ENCODE measurements at places on chromosomes 7 and 10. TPM values are rescaled to one million over a fixed set of nuclear protein-coding genes. Genes with fewer than 3 reads are reported as not detected.

Gene PRLHR
- not detected for polyA plus RNA-seq

Gene JAZF1
- polyA plus RNA-seq: 2.1 TPM

Gene PITX3
- polyA plus RNA-seq: not detected

DNA sequence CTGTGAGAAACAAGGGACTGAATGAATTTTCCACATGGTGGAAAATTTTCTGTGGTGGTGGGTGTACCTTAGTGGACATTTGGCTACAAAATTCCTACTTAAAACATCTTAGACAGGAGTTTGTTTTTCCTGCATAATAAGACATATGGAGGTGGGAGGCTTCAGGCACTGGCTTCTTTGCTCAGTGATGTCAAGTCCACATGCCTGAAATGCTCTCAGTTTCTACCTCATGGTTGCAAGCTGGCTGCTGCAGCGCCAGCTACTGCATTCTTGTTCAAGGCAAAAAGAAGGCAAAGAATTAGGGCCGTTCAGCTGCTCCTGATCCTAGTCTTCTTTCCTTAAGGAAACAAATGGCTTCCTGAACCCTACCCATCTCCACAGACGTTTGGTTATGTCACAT, 99.9 kb upstream of the FAM204A start:
- no peak for DNase-seq

DNA sequence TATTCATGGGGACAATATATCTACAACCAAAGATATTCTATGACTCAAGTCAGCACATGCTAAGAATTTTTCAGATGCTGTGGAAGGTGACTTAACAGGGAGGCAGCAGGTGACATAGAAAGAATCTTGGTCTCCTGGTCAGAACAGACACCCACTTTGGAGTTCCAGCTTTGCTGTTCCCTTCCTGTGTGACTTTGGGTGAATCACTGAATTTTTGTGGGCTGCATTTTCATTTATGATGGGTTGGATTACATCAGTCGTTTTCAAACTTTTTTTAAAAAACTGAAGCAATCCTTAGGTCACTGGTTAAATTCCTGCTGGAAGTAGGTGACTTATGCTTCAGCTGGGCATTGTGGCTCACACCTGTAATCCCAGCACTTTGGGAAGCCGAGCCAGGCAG, 24.9 kb downstream of the RGR start:
- no peak for DNase-seq

DNA sequence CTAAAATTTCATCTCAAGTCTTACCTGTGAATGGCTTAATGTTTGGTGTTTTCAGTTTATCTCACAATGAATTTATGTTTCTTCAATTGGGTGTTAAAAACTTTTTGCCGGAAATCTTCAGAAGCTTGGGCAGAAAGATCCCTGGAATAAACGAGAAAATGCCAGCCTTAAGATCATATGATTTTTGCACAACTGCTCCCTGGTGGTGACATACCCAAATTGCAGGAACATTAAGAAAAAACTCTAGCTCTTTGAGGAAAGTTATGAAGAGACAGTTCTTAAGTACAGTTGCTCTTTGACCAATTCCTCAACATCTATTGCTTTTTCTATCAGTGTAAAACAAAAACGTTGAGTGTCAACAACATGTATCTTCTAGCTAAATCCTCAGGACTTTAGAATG, 48.2 kb upstream of the CREB5 start:
- no peak for DNase-seq

- no peak for DNase-seq
Observed at GRCh38 chr7:23121165-23121564, 15.6 kb downstream of the KLHL7 start.

GRCh38 chr10:87523731-87524130, 19.0 kb downstream of the MINPP1 start:
- no peak for DNase-seq

DNA sequence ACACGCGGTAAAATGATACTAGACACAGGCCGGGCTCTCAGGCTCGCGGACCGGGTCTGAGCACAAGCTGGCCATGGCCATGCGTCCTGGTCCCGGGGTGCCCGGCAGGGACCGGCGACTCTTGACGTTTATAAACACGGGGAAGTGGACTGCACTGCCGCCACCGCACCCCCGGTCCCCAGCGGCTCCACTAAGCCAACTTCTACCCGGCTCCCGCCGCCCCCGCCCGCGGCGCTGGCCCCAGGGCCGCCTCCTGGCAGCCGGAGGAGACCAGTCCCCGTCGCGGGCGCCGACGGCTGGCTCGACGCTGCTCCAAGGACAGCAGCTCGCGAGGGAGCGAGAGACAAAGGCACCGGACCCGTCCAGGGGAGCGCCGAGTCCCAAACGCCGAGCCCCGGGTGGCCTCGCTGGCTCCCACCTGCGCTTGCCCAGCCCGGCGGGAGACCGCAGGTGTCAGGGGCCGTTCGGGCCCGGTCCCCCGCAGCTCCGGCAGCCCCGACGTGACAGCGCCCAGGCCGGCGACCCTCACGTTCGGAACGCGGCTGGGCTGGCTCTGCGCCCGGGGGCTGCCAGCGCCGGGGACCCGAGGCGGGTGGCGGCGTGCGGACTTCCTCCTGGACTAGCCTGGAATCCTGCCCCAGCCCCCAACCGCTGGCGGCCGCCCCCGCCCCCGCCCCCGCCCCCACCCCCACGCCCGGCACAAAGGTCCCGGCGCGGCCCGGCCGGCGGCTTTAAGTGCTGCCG, 517 bp downstream of the ITGB1 start:
- peak; percentile 15 for DNase-seq

DNA sequence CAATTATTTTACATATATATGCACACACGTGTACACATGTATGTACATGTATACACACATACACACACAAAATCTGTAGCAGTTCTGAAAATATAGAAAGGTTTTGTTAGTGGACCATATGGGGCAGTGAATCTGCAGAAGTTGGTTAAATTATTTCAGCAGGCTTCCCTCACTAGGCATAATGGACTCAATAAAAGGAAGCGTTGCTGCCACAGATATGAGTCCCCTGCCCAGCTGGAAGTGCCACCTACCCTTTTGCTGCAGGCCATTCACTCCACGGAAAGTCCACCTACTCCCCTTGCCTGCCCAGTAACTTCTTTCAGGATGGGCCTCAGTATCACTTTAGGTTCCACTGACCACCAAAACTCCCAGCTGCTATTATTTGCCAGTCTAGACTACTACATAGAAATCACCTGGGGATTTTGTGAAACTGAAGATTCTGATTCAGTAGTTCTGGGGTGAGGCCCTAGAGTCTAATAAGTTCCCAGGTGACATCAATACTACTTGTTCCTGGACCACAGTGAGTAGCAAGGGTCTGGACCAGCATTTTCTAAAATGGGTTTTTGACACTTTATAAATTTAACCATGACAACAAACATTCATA, 29.3 kb upstream of the CROT start:
- DNase-seq: no peak

DNA sequence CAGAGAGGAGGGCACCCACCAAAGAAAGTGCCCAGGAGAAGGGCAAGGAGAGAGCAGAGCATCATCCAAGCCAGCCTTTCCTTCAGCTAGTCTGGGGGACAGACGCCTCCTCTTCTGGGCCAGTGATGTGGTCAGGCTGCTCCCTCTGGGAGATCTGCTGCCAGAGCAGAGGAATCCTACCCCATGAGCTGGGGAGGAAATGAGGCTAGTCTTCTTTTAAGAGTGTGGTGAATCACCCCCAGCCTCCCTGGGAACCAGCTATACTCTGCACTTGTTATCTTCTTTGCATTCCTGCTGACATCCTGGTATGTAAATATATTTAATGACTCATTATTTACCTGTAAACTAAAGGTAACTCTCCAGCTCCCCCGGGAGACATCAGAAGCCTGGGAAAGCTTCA, 41.6 kb upstream of the EPHB6 start:
- no peak for DNase-seq

DNA sequence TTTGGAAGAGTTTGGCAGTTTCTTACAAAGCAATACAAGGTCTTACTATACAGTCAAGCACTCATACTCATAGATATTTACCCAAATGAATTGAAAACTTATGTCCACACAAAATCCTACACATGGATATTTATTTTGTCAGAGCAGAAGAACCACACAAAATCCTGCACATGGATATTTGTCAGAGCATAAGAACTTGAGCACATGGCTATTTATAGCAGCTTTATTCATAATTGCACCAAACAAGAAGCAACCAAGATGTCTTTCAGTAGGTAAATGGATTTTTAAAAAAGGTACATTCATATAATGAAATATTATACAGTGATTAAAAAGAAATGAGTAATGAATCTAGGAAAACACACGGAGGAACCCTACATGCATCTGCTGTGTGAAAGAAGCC, 115.4 kb downstream of the BTAF1 start:
- no peak for DNase-seq

DNA sequence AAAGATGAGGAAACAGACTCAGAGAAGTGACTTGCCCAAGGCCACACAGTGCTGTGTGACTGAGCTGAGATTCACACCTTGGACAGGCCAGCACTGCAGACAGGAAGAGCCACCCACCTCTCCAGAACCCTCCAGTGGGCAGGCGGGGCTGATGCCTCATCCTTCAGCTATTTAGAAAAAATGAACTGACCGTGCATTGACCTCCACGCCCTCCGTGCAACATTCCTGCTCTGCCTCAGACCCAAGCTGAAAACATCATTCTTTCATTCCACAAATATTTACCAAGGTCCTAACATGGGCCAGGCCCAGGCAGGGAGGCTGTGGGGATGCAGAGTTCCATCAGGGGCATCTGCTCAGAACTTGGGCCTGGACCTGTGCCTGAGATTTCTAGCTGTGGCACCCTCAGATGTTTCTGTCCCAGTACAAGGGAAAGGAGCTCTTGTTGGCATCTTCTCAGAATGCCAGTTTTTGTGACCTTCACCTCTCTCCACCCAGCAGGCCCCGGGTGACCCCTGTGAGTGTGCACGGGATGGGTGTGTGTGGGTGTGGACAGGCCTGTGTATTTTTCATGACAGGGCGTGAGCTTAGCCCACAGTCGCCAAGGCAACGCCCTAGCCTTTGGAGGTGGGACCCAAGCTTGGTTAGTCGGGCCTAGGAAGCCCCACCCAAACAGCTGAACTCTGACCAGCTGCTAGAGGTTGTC, 6.5 kb downstream of the VSIR start:
- DNase-seq: no peak

DNA sequence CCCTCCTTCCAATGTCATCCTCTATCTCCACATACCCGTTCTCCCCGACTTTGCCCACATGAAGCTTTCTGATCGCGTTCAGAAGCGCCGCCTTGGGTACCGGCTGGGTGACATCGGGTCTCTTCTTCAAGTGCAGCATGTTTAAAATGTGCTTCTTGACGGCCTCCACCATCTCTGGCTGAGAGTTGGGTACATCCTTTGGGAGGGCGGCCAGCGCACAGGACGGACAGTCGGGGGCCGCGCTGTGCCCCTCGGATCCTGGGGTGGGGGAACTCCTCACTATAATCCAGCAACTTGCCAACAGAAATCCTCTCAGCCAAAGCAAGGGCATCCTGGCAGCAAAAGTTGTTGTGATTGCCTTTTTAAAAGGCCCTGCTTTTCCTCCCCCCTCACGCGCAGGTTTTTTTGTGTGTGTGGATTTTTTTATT, 2.8 kb downstream of the INHBA start:
- no peak for DNase-seq

DNA sequence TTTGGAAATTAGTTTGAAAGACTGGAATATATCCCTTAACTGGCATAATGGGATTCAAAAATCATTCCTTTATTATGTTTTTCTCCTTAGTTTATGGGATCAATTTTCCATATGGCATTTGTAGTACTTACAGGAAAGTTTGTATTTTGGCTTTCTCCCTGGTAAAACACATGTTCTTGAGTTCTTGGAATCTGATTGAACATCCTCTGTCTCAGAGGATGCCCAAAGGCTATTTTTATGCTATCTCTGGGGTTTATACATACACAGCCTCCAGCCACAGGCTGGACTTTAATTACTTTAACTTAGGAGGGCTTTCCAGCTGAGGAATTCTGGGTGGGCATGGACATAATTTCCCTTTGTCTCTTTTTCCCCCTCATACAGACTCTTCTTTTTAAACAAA, 236.4 kb downstream of the HGF start:
- no peak for DNase-seq

DNA sequence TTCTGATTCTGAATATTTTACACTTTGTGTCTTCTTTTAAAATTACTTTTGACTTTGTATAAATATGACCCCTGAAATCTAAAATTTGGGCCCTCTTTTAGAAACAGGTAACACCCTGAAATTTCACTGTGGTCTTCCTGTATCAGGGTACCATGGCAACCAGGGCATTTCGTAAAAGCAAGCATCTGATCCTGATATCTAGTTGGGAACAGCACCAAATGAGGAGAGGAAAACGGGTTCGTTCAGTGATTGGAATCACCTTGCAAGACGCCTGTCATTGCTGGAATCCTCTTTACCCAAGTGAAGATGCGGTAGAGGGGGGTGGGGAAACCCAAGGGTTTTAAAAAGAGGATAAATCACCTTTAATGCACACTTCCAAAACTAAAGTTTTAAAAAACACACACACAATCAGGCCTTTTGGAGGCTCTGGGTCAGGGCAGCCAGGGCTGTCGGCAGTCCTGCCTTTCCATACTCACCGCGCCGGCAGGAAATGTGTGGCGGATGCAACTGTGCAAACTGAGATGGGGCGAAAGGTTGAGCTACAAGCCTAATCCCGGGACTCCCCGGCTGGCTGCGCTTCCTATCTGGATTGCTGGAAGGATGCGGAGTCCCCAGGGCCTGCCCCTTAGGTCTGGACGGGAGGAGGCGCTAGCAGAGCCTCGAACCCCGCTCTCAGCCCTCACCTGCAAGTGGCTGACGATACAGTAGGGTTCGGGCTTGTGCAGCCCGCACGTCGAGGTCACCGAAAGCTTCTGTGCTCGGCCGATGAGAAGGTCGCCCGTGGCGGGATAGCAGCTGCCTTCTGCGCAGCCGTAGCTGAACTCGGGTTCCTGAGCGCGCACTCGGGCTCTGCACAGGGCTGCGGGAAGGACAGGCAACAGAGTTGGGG, 1.8 kb downstream of the LAMB1 start:
- DNase-seq: no peak

- DNase-seq: peak; percentile 75
Observed at GRCh38 chr7:148699024-148699781, 500 bp downstream of the CUL1 start.

- DNase-seq: no peak
Observed at GRCh38 chr7:43196379-43196778, 83.9 kb downstream of the HECW1 start.

GRCh38 chr7:131080754-131081153, 246.9 kb upstream of the MKLN1 start:
- DNase-seq: peak; percentile 2

DNA sequence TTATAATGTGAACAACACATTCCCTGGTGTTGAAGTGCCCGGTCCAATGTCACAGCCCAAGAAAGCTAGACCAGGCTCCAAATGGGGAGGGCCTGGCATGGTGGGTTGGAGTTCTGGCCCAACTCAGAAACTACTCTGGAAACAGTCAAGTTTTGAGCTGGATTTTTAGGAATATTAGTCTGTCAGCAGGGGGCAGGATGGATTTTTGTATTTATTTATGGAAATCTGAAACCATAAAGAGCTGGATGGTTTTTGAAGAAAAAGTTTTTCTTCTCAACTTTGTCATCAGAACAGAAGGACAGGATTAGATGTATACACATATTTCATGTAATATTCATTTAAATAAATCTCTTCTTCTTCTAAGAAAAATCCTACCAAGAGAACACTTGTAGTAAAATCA, 97.5 kb downstream of the POU6F2 start:
- DNase-seq: no peak

Measured in naive thymus-derived CD8-positive, alpha-beta T cell (primary cell).